Dermis blood vessel endothelial cell (primary cell): ENCODE measurements at places on chromosomes 3 and 15. TPM values are rescaled to one million over a fixed set of nuclear protein-coding genes. Genes with fewer than 3 reads are reported as not detected.

The ZNF502 gene
- 3.6 and 4.1 TPM in 2 replicates for total RNA-seq

DNA sequence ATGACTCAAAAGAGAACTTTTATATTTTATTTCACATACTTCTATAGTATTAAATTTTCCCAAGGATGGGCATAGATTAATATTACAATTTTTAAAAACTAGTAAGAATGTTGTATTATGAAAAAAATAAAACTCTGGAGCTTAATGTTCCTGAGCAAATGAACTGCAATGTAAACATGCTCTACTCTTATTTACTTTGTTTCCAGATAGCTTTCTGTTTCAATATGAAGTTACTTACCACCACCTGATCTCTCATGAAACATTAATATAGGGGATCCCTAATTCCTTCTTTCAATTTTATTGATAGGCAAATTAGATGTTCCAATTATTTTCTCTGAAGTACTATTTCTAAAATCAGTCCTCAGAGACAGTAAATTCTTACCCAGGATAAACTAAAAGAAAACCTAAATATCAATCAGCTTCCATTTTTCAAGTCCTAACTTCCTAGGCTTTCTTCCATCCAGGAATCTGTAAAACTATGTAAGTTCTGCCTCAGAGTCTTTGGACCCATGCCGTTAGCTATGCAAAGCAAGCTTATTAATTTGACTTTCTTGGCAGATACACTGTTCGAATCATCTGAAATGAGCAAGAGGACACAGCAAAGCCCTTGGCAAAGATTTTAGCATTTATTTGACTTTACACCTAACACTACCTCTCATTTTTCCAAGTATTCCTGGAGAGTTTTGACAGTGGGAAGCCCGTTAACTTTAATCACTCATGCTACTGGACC is 93.2 kb downstream of the PLCH1 start:
- DNase-seq, result no peak

GRCh38 chr3:188433521-188434150 is 279.7 kb downstream of the LPP start:
- no peak for DNase-seq

The TNFAIP8L3 gene
- total RNA-seq, result 49.9 and 79.0 TPM in 2 replicates
